Daoy (cell line): ENCODE measurements at places on chromosomes 7 and 10. TPM values are rescaled to one million over a fixed set of nuclear protein-coding genes. Genes with fewer than 3 reads are reported as not detected.

DNA sequence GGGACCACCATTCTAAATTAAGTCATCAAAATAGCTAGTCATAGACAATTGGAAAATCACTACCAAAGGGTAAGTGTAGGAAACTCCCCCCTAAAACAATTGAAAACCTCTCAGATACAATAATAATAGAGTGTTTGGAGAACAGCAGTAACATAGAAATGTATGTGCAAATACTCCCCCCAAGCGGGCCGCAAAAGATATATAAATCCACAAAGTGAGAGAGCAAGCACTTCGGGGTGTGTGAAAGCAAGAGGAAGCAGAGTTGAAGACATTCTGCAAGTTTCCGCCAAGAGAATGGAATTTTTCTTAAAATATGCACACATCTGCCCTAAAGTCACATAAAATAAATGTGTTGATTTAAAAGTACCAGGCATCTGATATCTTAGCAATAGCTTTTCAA is 33.3 kb downstream of the CHCHD3 start:
- no peak for DNase-seq

GRCh38 chr7:85840554-85840953 is 653.7 kb upstream of the SEMA3D start:
- DNase-seq: no peak

DNA sequence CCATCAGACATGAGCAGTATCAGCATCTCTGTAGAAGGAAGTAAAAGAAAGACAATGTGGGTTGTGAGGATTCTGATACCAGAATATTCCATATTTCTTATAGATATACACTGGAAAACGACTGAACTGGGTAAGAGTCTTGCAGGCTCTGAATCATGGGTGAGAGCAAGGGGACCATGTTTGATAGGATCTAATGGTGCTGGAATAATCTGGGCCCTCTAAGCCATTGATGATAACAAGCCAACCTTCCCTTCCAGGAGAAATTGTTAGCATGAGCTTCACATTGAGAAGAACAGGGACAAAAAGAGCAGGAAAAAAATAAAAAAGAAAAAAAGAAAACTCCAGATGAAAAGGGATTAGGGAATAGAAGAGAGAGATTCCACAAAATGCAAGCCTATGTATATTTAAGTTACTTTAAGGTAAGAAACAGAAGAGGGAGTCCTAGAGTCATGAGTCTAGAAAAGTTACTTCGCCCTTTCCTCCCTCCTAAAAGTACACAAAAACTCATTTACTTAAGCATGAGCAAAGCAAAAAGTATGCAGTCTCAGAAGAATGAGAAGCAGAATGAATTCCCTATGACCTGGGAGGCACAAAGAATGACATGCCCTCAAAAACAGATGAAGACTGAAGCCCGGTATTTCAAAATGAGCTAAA is 181.9 kb downstream of the TMEM26 start:
- DNase-seq: peak; percentile 39

- DNase-seq: no peak
These were observed 897.8 kb downstream of the SORCS3 start for GRCh38 chr10:105538874-105539273.

DNA sequence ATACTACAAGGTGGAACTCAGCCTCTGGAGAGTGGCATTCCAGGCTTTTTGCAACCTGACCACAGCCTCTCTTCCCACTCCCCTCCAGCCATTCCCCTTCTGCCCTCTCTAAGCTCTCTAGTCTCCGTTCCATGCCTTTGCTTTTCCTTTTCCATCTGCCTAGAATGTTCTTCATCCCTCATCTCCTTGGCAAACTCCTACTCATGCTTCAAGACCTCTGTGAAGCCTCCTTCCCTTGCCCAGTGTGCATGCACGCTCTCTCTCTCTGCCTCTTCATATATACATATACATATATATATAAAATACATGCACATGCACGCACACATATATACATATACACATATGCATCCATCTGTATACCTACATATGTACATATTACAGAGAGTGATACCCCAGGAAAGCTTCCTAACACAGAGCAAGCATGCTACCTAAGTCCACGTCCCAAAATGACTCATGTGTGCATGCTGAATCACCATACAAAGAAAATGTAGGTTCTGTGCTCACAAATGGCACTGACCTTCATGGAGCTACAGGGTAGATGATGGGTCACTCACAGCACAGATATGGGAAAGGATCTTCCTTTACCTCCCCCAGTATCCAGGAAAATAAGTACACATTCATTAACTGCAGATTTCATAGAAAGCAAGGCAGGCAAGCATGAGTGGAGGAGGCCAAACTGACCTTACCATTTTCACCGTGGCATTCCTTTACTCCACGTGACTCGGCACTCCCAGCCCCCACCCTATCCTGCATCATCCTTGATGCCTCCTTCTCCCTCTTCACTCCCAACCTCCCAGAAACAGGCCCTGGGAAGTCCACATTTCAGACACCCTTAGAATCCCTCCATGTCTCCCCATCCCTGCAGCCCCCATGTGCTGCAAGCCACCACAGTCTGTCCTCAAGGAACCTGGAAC is 238.4 kb upstream of the ZMIZ1 start:
- DNase-seq: peak; percentile 26

GRCh38 chr10:132007681-132008080 is 26.0 kb upstream of the BNIP3 start:
- no peak for DNase-seq

GRCh38 chr10:128817636-128818035 is 649.4 kb upstream of the MGMT start:
- no peak for DNase-seq

DNA sequence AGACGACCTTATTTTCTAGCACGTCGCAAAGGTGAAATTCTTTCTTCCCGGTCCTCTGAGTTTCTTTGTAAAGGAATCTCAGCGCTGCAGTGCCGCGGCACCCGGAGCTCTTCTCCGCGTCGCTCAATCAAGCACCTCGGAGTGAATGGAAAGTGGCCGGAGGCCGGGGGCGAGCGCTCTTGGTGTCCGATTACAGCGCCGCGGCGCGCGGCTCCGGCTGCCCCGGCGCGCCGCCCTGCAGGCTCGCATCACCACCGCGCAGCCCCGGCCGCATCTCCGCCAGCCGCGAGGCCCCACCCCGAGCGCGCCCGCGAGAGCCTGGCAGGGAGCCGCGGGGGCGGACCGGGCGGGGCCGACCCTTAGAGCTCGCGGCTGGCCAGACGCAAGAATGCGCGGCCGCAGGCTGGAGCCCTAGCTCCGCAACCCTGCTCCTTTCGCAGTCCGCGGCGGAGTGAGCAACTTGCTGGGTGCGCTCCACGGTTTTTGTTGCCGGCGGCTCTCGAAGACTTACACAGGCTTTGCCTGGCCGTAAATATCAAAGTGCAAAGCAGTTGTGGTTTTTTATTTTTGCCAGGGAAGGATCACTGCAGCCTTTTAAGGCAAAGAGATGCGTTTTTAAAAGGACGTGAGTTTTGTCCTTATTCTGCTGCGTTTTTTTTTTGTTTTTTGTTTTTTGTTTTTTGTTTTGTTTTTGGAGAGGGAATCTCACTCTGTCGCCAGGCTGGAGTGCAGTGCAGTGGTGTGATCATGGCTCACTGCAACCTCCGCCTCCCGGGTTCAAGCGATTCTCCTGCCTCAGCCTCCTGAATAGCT is at the start of gene SEMA3C:
SEMA3C (minus strand) TSS at position 143 of the 813 bp plus-strand sequence. CDS start 2,270 bp downstream, outside the sequence.
- DNase-seq: peak; percentile 95

DNA sequence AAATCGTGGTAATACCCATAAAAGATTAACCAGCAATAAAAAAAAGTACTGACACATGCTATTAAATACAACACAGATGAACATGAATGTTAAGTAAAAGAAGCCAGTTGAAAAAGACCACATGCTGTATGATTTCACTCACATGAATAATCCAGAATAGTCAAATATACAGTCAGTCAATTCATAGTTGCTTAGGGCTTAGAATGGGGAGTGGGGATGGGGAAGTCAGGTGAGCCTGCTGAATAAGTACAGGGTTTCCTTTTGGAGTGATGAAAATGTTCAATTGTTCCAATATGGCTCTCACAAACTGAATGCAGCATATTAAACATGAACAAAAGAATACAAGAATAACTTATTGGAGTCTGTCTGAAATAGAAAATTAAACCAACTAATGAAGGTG is 1.8 kb downstream of the COA1 start:
- no peak for DNase-seq

- DNase-seq: no peak
These were observed 38.3 kb downstream of the NT5C3A start for GRCh38 chr7:33024189-33024757.

- no peak for DNase-seq
These were observed 68.7 kb downstream of the CAMK1D start for GRCh38 chr10:12418000-12418399.

DNA sequence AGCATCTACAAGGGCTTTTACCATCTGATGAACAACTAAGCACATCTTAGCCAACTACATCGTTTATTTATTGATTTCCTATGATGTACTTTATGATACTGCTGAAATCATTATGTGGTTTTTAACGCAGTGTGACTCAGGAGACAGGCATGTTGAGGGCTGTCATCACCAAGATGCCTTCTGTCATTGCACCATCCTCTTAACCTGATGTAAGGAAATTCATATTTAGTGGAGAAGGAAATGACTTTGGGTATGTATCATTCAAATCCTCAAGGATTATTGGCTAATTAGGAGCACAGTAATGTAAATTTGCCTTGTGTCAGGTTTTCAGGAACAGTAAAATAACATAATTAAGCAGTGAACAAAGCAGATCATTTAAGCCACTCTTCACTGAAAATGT is 138.5 kb upstream of the MGMT start:
- peak; percentile 41 for DNase-seq

GRCh38 chr10:7969623-7970022 is 84.9 kb upstream of the GATA3 start:
- DNase-seq: no peak

DNA sequence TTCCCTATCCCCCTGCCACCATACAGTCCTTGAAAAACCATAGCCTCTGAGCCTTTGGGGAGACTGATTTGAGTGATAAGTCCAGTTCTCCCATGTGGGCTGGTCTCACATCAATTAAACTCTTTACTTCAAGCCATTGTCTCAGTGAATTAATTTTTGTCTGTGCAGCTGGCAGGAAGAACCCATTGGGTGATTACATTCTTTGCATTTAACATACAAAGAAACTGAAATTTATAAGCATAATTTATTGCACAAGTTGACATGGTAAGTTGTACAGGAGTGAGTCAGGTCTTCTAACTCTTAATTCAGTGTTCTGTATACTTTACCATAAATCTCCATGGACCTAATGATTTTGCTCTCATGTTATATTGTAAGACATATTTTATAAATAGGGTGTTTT is 1613.0 kb upstream of the LRRTM3 start:
- no peak for DNase-seq

DNA sequence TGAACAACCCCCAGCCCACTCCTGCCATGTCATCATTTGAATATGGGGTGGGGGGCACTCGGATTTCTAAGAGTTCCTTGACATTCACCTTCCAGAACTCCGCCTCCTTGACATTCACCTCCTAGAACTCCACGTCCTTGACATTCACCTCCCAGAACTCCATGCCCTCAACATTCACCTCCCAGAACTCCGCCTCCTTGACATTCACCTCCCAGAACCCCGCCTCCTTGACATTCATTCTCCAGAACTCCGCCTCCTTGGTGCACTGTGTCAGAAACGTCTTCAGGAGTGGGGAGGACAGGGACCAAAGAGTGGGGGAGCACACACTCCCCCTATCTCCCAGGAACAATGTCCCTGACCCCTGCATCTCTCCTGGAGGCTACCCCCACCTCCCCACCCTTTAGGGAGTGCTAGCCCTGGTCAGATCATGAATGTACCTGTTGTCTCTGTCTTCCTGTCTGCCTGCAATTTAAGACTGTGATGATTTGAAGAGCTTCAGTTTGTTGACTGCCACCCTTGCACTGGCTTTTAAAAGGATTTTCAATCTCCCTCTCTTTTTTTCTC is 110.1 kb downstream of the NPTX2 start:
- DNase-seq: no peak

DNA sequence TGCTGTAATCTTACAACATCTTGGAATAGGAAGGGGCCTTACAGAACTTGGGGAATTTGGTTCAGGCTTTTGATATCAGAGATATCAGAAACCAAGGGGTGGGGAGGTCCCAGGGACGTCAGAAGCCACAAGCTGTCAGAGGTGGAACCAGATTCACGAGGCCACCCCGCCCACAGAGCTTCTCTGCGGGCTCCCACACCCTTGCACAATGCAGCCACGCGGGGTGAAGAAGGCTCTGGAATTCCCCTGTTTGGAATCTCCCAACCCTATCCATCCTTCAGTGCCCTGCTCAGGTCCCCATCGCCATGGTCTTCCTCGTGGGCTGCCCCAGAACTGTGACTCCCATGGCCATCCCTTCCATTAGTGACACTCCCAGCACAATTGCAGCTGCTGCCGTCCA is 247.1 kb upstream of the SHH start:
- no peak for DNase-seq

DNA sequence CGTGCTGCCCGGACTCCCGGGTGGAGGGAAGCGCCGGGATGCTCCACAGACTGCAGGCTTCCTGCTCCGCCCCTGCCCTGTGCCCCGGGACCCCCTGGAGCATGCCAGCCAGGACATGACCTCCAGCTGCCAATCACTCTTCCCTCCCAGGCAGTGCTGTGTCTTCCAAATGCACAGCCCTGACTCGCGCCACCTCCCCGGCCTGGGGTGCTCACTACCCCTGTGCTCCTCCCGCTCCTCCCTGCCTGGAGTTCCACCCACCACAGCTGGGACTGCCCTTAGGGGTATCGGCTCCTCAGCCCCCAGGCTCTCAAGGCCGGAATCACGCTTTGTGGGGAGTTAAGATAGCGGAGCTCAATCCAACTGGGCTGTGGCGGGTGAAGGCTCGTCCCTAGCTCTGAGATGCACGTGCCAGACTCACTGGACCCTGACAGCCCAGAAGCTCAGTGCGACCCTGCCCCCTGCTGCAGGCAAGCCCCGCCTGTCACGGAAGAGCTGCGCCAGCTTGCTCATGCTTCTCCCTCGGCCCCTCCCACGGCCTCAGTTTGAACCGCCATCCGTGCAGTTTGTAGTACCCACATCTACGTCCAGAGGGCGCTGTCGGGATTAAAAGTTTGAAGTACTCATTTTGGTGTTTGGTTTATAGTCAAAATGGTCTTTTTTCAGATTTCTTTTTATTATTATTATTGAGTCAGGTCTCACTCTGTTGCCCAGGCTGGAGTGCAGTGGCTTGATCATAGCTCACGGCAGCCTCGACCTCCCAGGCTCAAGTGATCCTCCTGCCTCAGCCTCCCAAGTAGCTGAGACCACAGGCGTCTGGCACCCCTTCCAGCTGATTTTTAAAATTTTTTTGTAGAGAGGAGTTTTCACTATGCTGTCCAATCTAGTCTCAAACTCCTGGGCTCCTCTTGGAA is 142.5 kb upstream of the TCERG1L start:
- DNase-seq: peak; percentile 62

GRCh38 chr10:90642136-90642535 is 215.7 kb downstream of the HTR7 start:
- no peak for DNase-seq

The NRCAM gene
- 0.11 and 1.0 TPM in 2 replicates for total RNA-seq

The NKX2-3 gene
- total RNA-seq: 0.17 TPM in 1 of 2 replicates, not detected in the other

The VSIR gene
- total RNA-seq: 1.5 and 1.9 TPM in 2 replicates

The ATOH7 gene
- not detected in 2 replicates for total RNA-seq

The CLCN1 gene
- total RNA-seq: 0.23 TPM in 1 of 2 replicates, not detected in the other

The HOXA11 gene
- 7.7 and 8.2 TPM in 2 replicates for total RNA-seq

The CLRN3 gene
- total RNA-seq: not detected in 2 replicates

The SLC18A2 gene
- total RNA-seq: not detected in 2 replicates

The CALCR gene
- total RNA-seq: not detected in 2 replicates

The C10orf143 gene
- 0.03 and 0.46 TPM in 2 replicates for total RNA-seq

The UCN3 gene
- not detected in 2 replicates for total RNA-seq

The CYP26C1 gene
- total RNA-seq: 0.11 TPM in 1 of 2 replicates, not detected in the other

The CDH23 gene
- total RNA-seq: 0.21 and 0.40 TPM in 2 replicates

The TLL2 gene
- 0.15 and 0.29 TPM in 2 replicates for total RNA-seq

The RBM17 gene
- total RNA-seq: 23.7 and 32.7 TPM in 2 replicates
